H1 (cell line): ENCODE measurements at places on chromosomes 1 and 21. TPM values are rescaled to one million over a fixed set of nuclear protein-coding genes. Genes with fewer than 3 reads are reported as not detected.

DNA sequence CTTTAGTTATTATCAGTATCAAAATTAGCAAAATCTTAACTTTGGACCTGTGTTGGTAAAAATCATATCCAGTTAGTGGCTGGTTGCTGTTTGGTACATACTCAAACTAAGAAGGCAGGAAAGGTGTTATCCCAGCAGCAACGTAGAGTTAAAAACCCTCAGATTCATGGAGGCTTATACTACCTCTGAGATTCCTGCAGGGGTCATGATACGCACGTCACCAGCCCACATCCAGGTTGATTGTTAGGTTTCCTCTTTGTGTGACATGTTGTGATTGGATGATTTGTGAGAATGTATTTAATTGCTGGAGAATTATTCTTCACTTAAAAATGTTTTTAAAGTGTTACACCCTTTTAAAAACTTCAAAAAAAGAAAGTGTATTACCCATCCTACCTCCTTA lies 423.3 kb upstream of the ADGRL2 start:
- DNase-seq = no peak
- H3K4me1 ChIP-seq = peaks cover 4% of the 10 kb centered on the region
- no peaks in the 10 kb centered on the region for H3K36me3 ChIP-seq
- no peaks in the 10 kb centered on the region for H3K27me3 ChIP-seq

DNA sequence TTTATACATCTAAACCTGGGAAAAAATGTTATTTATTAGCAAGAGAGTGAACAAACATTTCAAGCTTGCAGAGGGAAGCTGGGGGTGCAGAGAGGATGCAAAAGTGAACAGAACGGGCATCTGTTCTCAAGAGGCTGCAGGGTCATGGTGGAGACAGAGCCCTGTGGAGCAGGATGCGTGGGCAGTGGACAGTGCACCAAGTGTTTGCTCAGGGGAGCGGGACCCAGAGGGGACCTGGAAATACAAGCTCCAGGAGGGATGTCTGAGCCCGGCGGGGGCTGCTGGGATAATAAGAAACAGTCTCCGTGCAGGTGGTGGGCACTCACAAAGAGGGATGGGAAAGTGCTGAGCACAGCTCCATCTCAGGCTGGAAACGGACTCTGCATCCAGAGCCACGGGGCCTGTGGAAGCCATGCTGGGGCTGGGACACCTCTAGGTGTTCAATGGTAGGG lies 105.3 kb upstream of the SLC45A1 start:
- no peak for DNase-seq
- no peak overlapping the region for H3K27ac ChIP-seq
- H3K4me1 ChIP-seq = no peaks in the 10 kb centered on the region
- H3K36me3 ChIP-seq = no peaks in the 10 kb centered on the region
- H3K4me3 ChIP-seq = no peak overlapping the region

DNA sequence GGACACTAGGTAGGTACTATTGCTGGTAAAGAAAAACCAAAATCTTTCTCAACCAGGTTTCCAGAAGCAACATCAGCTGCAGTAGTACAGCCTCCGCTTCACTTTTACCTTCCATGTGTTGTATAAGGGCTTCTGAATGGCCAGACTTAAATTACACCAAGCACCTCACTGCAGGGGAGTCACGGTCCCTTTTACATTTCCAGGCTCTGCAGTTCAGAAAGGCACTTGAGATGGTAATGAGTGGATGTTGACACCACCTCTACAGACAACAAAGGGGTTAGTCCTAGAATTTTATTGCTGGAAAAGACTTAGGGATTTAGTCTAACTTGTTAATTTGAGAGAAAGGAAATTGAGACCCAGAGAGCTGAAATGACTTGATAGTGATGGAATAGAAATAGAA lies 12.0 kb upstream of the DUSP12 start:
- H3K27ac ChIP-seq = no peak overlapping the region
- H3K4me1 ChIP-seq = peaks cover 5% of the 10 kb centered on the region; the same call in 1 of the 2 replicates
- H3K27me3 ChIP-seq = no peaks in the 10 kb centered on the region

DNA sequence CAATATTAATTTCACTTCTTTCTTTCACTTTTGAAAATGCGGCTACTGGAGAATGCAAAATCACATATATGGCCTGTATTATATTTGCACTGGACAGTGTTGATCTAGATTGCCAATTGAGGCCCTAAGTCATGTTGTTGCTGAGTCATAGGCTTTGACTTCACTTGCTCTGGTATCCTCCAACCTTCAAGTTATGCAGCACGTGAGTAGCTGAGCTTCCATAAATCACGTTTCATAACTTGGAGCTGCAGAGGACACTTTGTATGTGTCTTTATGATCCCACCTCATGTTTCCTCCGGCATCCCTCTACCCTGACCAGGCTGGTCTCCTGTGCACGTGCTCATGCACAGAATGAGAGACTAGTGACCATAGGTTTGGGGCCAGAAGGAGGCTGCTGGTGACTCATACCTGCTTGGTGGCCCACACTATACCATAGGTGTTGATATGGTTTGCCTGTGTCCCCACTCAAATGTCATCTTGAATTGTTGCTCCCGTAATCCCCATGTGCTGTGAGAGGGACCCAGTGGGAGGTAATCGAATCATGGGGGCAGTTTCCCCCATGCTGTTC lies 103.0 kb upstream of the TSPAN2 start:
- no peak overlapping the region for H3K4me3 ChIP-seq
- DNase-seq = no peak
- no peak overlapping the region for H3K27ac ChIP-seq
- H3K4me1 ChIP-seq = no peaks in the 10 kb centered on the region

The FAM72D gene
- 9.1 and 12.7 TPM in 2 replicates for total RNA-seq

The MAB21L3 gene
- total RNA-seq = not detected in 2 replicates

DNA sequence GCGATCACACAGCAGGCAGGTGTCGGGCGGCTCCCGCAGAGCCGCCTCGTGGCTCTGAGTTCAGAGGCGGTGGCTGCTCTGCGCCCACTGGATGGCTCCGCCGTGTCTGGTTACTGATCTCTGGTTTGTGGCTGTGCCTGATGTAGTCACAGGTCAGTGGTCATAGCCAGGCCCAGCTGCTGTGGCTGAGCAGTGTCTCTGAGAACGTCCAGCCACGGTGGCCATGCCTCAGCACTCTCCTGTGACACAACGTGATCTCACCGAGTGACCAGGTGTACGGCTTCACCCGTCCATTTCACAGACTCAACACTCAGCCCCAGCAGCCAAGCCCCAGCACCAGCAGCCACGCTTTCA lies 61.2 kb downstream of the KCNN3 start:
- H3K4me1 ChIP-seq = peaks cover 19% of the 10 kb centered on the region
- H3K27me3 ChIP-seq = 0 out of 2 replicates have a peak, but pooled peaks cover 2% of the 10 kb centered on the region
- DNase-seq = no peak
- H3K36me3 ChIP-seq = no peaks in the 10 kb centered on the region
- no peak overlapping the region for H3K27ac ChIP-seq

- no peak overlapping the region for H3K27ac ChIP-seq
- no peaks in the 10 kb centered on the region for H3K36me3 ChIP-seq
- H3K4me3 ChIP-seq = no peak overlapping the region
- H3K4me1 ChIP-seq = no peaks in the 10 kb centered on the region
- no peak for DNase-seq
Measured at GRCh38 chr1:107220036-107220435, 79.2 kb downstream of the NTNG1 start.

DNA sequence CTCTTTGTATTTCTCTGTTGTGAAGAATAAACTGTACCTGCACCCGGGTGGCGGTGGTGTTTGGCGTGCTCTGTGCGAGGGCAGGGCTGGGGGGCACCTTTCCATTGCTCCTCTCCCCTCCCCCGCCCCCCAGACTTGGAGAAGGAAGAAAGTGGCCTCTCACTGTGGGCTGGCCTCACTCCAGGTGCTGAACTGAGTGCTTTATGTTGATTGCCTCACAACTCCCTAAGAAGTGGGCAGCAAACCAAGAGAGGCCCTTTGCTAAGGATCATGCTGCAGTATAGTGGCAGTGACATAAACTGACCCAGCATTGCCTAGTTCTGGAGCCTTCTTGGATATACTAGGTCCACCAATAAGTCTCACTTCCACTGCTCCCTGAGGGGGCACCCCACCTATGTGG lies 20.2 kb downstream of the A3GALT2 start:
- H3K4me3 ChIP-seq = no peak overlapping the region
- H3K4me1 ChIP-seq = no peaks in the 10 kb centered on the region
- H3K27ac ChIP-seq = no peak overlapping the region
- peaks cover 4% of the 10 kb centered on the region; the same call in 1 of the 2 replicates for H3K36me3 ChIP-seq
- 0 out of 2 replicates have a peak, but pooled peaks cover 3% of the 10 kb centered on the region for H3K27me3 ChIP-seq
- no peak for DNase-seq

DNA sequence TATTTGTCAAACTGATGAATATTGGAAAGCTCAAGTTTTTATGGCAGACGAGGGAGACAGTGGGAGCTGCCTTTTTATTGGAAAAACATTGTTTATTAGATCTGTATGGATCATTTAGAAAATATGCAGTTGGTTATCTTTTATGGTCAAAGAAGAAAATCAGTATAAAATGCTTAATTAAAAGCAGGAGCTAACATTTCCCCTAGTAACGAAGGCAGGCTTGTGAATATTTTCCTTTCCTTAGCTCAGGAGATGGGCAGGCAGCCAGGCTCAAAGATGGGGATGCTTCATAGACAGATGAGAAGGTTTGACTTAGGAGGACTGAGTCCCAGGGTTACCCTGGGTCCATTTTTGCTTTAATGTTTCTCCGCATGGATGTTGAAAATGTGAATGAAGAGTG lies 26.0 kb downstream of the ROR1 start:
- H3K36me3 ChIP-seq = no peaks in the 10 kb centered on the region
- no peak overlapping the region for H3K27ac ChIP-seq
- peaks cover 33% of the 10 kb centered on the region for H3K4me1 ChIP-seq
- H3K27me3 ChIP-seq = no peaks in the 10 kb centered on the region

GRCh38 chr21:38820471-38821239 lies 14.9 kb downstream of the ETS2 start:
- no peaks in the 10 kb centered on the region for H3K27me3 ChIP-seq
- H3K36me3 ChIP-seq = peaks cover 44% of the 10 kb centered on the region
- DNase-seq = no peak

GRCh38 chr1:78493451-78493850 lies 2.7 kb downstream of the PTGFR start:
- H3K4me3 ChIP-seq = no peak overlapping the region
- no peaks in the 10 kb centered on the region for H3K36me3 ChIP-seq
- H3K27me3 ChIP-seq = peaks cover 24% of the 10 kb centered on the region
- no peak overlapping the region for H3K27ac ChIP-seq
- no peaks in the 10 kb centered on the region for H3K4me1 ChIP-seq
- DNase-seq = no peak

The FAAH gene
- 43.5 and 47.3 TPM in 2 replicates for total RNA-seq

The OVAAL gene
- not detected in 2 replicates for total RNA-seq
